ENCODE measurements at places on chromosomes 12 and 14.

- DNase-seq = no peak
Measured at GRCh38 chr14:81309511-81309910, 88.8 kb upstream of the GTF2A1 start.

DNA sequence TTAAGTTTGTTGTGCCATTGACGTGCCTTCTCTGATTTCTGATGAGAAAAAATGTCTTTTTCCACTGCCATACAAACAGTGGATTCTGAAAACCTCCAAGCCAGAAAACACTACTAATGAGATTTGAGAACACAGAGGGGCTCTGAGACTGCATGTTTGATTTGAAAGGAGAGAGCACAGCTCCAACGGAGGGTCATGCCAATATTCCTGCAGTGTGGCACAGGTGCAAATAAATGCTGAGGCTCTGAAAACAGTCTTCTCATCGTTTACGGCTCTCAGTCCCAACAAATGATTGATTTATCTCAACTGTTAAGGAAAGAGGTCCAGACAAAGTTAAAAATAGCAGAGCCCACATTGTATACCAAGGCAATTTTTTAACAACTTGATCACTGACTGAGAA is 128.7 kb downstream of the KCNH5 start:
- DNase-seq = no peak

DNA sequence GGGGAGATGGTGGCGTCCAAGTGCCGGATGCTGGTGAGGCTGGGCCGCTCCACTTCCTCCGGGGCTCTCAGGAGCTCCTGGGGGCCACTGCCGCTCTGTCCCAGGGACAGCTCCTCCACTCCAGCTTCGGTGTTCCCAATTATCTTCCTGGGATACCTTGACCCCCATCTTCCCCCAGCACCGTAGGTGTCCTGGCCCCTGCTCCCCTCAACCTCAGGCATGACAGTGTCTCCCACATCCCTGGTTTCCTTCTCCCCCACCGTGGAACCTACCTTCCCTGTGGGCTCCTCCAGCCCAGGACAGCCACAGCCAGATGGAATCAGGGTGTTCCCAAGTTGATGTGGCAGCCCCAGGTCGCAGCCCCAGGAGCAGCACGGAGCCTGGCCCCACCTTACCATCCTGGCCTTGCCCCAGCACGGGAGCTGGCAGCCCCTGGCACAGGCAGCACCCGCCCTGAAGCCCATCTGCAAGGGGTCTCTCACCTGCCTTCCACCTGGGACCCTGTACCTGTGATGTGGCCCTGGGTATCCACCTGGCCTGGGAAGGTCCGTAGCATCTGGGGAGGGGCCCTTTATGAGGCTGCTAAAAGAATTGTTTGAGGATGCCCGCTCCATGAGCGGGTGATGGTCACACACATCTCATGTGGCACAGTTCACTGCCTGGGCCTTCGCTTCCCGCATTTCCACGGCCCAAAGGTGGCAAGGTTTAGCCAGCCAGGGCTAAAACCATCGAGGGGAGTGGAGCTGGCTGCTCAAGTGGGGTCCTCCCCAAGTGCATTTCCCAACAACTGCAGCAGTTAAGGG is 4.1 kb downstream of the TMEM121 start:
- no peak for DNase-seq

GRCh38 chr14:40850191-40850590 is 756.5 kb upstream of the LRFN5 start:
- no peak for DNase-seq

DNA sequence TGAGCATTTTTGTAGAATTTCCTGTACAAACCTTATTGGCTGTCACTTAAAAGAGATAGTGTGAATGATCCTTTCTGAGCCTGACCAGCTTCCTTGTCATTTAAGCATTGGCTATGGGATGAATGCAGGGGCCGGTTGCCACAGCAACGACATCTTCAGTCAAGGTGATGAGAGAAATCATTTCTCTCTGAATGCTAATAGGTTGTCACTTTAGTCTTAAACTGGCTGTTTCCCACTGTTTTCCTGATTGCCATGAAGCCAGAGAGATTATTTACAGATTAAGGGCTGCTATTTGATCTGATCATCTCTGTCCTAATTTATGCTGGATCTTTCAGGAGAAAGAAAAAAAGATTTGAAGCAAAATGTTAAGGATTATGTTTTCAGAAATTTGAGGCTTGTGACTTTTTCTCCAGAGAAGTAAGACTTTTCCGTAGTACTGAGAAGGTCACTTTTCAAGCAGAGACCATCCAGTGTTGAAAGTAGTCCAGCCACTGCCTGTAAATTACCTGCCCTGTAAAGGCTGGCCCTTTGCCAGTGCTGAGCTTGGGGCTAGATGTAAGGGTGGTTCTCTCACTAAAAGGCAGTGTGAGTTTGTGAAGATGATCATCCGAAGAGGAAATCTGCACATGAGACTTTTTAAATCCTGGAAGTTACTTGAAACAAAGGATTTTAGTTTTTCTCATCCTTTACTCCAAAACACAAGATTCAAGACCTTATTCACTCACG is 235.6 kb downstream of the DACT1 start:
- no peak for DNase-seq

- DNase-seq = peak; percentile 51
Measured at GRCh38 chr14:22096514-22096895, 422.9 kb upstream of the OR4E1 start.

DNA sequence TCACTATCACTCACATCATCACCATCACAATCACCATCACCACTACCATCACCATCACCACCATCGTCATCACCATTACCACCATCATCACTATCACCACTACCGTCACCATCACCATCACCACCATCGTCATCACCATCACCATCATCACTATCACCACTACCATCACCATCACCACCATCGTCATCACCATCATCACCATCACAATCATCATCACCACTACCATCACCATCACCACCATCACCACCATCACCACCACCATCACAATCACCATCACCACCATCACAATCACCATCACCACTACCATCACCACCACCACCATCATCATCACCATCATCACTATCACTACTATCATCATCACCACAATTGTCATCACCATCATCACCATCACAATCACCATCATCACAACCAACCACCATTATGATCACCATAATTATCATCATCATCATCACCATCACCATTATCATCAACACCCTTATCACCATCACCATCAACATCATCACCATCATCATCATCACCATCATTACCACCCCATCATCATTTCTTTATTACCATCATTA is 90.8 kb downstream of the DICER1 start:
- DNase-seq = no peak

DNA sequence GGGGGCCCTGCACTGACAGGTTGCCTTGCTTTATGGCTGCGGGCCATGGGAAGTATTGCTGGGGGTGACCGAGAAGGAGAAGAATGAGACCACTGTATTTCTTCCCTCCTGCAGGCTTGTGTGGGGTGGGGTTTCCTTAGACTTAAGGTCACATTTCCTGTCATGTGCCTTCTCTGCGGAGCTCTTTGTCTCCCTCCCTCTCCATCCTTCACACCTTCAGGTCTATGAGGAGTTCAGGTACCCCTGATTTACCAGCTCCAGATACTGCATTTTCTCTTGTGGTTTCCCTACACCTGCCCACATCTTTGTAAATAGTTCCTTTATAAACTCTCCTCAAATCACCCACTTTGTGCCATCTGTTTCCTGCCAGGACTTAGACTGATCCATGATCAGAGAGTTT is 3.6 kb downstream of the FNTB start:
- DNase-seq = peak; percentile 51

DNA sequence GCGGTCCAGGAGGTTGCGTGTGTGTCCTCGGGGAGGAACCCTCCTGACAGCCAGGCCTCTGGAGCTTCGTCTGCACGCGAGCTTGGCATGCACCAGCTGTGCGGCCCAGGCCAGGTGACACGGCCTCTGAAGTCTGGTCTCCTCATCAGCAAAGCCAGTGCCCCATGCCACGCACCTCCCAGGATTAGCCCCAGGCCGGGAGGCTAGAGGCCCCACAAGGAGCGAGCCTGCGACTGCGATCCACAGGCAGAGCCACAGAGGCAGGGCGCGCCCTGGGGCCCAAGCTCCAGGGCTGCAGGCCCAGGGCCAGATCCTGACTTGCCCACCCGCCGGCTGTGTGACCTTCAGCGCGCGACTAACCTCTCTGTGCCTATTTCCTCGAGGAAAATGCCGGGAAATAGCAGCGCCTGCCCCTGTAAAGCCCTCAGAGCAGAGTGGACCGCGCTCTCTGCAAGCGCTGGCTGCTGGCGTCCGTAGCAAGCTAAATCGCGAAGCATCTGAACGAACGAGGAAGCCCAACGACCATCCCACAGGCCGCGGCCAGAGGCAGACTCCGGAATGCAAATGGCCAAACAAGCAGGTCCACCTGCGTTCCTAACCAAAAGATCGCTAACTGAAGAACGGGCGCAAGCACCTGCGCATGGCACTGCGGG is 492 bp upstream of the BTBD6 start:
- DNase-seq = no peak

- DNase-seq = no peak
Measured at GRCh38 chr12:3078086-3078820, 1.1 kb downstream of the TSPAN9 start.

GRCh38 chr12:119642986-119643385 is 24.9 kb upstream of the PRKAB1 start:
- DNase-seq = no peak

- DNase-seq = no peak
Measured at GRCh38 chr12:6952863-6953441, 1.8 kb downstream of the PTPN6 start.
